ENCODE measurements at places on chromosomes 16 and 17.
A peak's percentile ranks its signal among the peaks of the same experiment; 100 is the strongest.

- no peak for DNase-seq
Observed at GRCh38 chr16:4293822-4294457, 21.1 kb upstream of the TFAP4 start.

DNA sequence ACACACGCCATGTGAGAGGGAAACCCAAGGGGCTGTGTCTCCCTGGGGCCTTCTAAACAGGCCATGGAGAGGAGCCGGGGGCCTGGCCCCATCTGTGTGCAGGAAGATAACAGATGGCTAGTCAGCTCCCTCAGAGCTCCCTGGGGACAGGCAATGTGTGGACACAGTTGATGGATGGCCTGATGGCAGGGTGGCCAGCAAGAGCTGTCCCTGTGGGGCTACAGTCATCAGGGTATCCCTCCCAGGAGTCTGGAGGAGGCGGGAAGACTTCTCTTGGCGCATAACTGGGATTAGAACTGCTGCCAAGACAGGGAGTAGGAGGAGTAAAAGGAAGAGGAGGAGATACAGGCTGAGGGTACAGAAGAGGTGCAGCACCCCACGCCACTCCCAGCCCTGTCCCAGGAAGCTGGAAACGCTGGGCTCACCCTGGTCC is 17.3 kb downstream of the MYO18A start:
- no peak for DNase-seq

DNA sequence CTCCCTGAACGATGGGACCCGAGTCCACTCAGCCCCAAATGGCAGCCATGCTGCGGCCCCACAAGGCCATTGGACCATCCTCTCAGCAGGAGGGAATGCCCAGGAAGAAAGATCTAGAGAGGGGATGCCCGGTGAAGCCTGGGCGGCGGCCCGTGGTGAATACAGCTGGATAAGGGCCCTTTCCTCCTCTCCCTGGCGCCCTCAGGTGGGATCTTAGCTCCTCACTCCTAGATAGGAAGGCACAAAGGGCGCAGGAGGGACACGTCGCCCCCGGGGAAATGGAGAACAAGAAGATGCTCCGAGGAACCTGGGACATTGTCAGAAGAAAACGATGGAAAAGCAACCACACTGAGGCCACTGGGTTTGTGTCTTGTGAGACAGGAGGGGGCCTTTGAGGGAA is 2.5 kb downstream of the CD300C start:
- DNase-seq, result no peak

- no peak for DNase-seq
Observed at GRCh38 chr16:3578121-3578520, 918 bp upstream of the NLRC3 start.

- no peak for DNase-seq
Observed at GRCh38 chr17:1137465-1137894, 42.3 kb downstream of the ABR start.

- DNase-seq, result no peak
Observed at GRCh38 chr16:66574081-66574480, 5.2 kb upstream of the CMTM2 start.

DNA sequence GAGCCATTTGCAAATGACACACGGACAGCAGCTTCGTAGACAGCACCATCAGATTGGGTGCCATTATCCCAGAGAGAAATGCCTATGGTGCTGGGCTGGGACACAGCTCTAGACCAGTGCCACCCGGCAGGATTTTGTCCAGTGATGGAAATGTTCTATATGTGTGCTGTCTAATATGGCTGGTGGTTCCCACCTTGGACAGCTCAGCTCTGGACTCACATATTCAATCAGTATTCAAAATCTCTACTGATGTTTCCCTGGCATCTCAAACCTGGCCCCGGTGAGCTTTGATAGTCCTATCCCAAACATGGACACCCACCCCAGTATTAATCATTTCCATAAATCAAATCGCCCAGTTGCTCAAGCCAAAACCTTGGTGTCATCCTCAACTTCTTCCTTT is 23.0 kb downstream of the FA2H start:
- DNase-seq, result no peak

DNA sequence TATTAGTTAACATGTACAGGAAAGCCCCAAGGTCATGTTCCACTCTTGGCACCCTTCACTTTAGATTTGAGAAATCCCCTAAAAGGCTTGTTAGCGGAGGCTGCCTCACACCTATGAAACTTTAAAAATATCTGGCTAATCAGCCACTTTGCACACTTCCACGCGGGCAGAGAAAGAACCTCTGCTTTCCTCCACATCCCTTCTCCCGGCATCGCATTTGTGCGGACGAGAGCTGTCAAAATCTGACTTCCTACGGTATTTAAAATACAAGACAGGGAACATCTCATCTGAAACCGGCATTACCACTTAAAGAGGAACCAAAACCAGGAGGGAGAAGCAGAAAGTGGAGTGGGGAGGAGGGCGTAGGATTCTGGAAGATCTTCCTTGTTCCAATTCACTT is 422.3 kb downstream of the TMEM114 start:
- no peak for DNase-seq

GRCh38 chr16:21652453-21652852 is at the start of gene IGSF6:
Gene IGSF6 (minus strand): TSS chr16:21652608. CDS start chr16:21652598, 10 bp downstream.
- peak; percentile 74 for DNase-seq

Measured in posterior cingulate gyrus (tissue), 11 donors.